Motor neuron (in vitro differentiated cells): ENCODE measurements at places on chromosomes 11 and 22.

DNA sequence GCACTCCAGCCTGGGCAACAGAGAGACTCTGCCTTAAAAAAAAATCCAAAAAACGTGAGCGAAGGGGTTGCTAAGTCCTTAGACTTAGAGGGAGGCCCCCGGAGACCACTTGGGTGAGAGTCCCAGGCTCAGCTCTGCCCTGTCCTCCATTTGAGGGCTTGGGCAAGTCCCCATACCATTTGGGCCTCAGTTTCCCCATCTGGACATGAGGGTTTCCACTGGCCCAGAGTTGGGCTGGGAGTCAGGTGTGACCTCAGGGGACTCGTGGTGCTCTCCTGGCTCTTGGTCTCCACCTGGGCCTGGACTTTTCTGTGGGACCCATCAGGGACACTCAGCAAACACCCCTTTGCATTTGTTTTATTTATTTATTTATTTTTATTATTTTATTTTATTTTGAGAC, 35.2 kb upstream of the CSNK1E start:
- ATAC-seq: no peak

DNA sequence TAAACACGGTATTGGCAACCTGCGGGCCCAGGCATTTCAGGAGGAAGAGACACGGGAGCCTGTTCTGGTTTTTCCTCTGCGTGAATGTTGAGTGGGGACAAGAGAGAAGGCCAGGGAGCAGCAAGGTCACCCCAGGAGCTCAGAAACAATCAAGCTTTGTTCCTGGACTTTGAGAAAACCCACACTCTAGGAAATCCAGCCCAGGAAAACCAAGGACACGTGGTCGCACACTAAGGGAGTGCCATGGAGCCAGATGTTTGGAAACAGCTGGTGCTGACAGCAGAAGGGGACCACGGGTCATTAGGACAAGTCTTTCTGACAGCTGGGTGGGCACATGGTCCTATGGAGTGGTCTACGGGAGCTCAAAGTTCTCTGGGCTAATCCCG, 44.1 kb downstream of the MYH9 start:
- ATAC-seq: no peak

GRCh38 chr11:123145220-123145619, 49.8 kb downstream of the CLMP start:
- peak; percentile 90 for ATAC-seq

DNA sequence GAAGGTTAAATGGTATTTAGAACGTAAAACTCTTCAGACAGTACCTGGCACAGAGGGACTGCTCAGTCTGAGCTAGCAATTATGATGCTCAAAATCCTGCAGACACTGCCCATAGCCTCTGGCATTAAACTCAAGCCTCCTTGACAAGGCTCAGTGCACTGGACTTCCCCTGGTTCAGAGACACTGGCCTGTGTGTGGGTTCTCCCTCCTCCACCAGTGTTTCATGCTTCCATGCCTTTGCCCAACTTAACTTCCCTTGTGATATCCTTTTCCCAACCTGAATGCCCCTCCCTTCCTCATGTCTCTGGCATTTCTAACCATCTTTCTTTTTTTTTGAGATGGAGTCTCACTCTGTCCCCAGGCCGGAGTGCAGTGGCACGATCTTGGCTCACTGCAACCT, 9.1 kb downstream of the LTBP3 start:
- no peak for ATAC-seq

DNA sequence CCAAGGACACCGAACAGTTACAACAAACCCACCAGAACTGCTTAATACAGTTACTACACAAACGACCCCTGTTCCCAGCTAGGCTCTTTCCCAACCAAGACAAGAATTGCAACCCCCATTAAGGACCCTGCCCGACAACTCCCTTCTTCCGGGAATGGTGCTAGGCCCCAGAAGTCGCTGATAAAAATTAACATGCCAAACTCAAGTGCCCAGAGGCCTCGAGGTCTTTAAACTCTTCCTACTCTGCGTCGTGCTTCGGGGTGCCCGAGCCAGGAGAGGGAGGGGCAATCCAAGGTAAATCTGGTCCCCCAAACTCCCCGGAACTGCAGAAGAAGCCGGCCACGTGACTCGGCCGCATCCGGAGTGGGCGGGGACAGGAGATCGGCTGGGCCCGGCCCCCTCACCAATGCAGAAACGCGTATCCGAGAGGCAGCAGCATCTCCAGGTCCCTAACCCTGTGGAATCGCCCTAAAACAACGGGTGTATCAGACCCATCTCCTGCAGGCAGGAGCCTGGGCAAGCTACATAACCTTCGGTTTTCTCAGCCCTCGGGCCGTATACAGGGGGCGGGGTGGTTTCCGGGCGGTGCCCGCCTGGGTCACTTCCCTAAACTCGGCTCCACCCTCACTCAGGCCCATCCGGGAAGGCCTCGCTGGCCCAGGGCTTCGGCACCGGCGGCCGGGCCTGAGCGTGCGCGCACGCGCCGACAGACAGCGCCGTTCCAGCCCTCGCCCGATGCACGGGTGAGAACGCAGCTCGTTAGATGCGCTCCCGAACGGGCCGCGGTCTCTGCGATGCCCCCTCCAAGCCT, 1.1 kb downstream of the CFL1 start:
- ATAC-seq: peak; percentile 7

DNA sequence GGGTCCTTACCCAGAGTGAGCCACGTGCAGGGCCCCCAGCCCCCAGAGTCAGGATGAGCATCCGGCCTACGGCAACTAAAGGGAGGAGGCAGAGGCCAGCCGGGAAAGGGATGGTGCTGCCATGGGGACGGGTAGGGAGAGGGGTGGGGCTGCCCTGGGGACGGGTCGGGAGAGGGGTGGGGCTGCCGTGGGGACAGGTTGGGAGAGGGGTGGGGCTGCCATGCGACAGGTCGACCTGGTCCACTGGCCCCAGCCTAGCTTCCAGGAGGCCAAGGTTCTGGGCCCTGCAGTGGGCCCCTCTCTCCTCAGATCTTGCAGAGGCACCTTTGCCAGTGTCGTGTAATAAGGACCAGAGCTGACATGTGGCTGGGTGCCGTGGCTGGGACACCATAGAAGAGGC, 187.7 kb downstream of the BRD1 start:
- no peak for ATAC-seq

GRCh38 chr11:127425281-127425680, 424.7 kb upstream of the KIRREL3 start:
- no peak for ATAC-seq

DNA sequence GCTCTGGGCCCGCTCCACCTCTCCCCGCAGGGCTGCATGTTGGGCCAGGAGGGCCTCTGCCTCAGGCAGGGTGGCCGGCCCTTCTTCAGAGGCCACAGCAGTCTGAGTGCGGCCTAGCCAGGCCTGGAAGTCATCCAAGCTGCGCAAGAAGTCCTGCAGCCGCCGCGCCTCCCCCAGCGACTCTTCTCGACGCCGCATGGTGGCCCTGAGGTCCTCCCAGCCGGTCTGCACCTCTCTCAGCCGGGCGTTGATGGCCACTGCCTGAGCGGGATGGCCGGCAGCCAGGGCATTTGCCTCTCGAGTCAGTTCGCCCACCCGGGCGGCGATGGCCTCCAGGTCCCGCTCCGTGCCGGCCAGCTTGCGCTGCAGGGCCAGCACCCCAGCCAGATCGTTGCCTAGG, 23.1 kb upstream of the RBM4B start:
- ATAC-seq: no peak

DNA sequence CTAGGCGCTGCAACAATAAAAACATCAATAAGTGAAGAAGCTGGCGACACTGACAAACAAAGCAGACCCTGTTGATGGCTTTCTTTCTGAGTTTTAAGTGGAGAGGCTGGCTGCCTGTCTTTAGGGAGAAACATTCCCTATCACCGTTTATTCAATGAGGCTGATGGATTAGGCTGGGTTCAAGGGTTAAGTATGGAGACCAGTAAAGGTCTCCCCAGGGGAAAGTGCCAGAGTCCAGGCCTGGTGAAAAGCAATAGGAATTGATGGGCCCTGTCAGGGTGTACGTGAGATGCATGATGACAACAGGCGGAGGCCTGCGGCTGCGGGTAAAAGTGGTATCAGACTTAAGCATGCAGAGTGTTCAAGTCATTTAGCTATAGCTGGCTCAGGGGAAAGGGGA, 102.6 kb downstream of the ALX4 start:
- peak; percentile 99 for ATAC-seq

- ATAC-seq: no peak
Measured at GRCh38 chr11:59600636-59601035, 14.9 kb downstream of the OSBP start.

GRCh38 chr22:33397381-33397907, 339.3 kb upstream of the SYN3 start:
- ATAC-seq: no peak

DNA sequence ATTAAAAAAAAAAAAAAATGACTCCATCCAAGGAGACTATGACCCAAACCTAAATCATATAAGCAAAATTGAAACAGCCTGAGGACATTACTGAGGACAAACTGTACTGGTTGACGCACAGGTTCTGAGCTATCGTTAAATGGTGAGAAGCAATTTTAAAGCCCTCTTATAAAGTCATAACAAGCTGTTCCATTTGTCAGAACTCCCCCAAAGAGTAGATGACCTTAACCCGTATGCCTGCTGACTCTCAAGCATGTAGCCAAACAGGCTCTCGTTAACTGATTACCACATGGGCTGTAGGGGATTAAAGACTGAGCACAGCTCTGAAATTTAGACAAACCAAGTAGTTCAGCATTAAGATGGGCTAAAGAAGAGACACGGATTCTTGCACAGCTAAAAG, 2.2 kb downstream of the CRYAB start:
- ATAC-seq: no peak
